CD4-positive, alpha-beta T cell (primary cell): ENCODE measurements at places on chromosomes 16 and 17.

- no peaks in the 10 kb centered on the region for H3K36me3 ChIP-seq
- H3K4me3 ChIP-seq = no peak overlapping the region
- H3K27ac ChIP-seq = no peak overlapping the region
- no peak for DNase-seq
Measured at GRCh38 chr17:66976781-66977201, 12.3 kb downstream of the CACNG4 start.

- no peaks in the 10 kb centered on the region for H3K27me3 ChIP-seq
- no peak overlapping the region for H3K4me3 ChIP-seq
- DNase-seq = no peak
- H3K27ac ChIP-seq = no peak overlapping the region
- no peaks in the 10 kb centered on the region for H3K4me1 ChIP-seq
Measured at GRCh38 chr17:32240750-32241149, 24.9 kb upstream of the RHBDL3 start.

DNA sequence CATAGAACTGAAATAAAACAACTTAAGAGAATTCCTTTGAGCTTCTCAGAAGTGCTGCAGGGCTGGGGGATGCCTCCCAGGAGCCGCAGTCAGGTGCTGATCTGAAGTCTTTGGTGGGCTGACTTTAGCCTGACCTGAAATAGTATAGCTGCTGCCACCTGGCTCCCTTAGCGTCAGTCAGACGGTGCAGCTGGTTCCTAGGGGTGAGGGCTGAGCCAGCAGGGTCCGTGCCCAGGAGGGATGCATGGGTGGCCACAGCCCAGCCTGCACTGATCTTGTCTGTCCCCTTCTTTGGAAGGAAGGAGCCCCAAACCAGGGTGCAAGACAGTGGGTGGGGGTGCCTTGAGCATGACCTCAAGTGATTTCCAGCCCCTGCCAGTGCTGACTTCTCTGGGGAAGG is 11.5 kb downstream of the MAPT start:
- H3K27me3 ChIP-seq = peaks cover 11% of the 10 kb centered on the region
- peaks cover 6% of the 10 kb centered on the region for H3K4me1 ChIP-seq
- H3K4me3 ChIP-seq = no peak overlapping the region
- DNase-seq = no peak

GRCh38 chr16:85550953-85551924 is 61.9 kb upstream of the GSE1 start:
- H3K4me1 ChIP-seq = peaks cover 11% of the 10 kb centered on the region
- no peak overlapping the region for H3K4me3 ChIP-seq
- H3K27ac ChIP-seq = no peak overlapping the region
- no peaks in the 10 kb centered on the region for H3K36me3 ChIP-seq
- no peak for DNase-seq

DNA sequence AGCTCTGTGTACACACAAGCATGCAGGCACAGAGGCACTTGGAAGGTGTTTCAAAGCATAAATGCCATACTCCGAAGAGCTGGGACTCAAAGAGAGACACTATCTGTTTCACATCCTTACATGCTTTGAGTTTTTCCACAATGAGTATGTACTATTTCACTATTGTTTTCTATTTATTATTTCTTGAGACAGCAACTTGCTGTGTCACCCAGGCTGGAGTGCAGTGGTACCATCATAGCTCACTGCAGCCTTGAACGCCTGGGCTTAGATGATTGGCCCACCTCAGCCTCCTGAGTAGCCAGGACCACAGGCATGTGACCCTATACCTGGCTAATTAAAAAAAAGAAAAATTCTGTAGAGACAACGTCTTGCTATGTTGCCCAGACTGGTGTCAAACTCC is 31.6 kb downstream of the CYB5D2 start:
- H3K27me3 ChIP-seq = no peaks in the 10 kb centered on the region
- H3K4me3 ChIP-seq = no peak overlapping the region
- H3K27ac ChIP-seq = peak overlapping the region; percentile 43
- H3K4me1 ChIP-seq = peaks cover 57% of the 10 kb centered on the region
- H3K36me3 ChIP-seq = peaks cover 68% of the 10 kb centered on the region

- no peak for DNase-seq
- no peaks in the 10 kb centered on the region for H3K36me3 ChIP-seq
- no peak overlapping the region for H3K27ac ChIP-seq
- no peaks in the 10 kb centered on the region for H3K4me1 ChIP-seq
- H3K27me3 ChIP-seq = no peaks in the 10 kb centered on the region
Measured at GRCh38 chr16:81946206-81946605, 65.1 kb downstream of the SDR42E1 start.

GRCh38 chr17:41664587-41665565 is 23.8 kb upstream of the EIF1 start:
- H3K4me1 ChIP-seq = peaks cover 42% of the 10 kb centered on the region
- peak overlapping the region; percentile 58 for H3K4me3 ChIP-seq
- no peaks in the 10 kb centered on the region for H3K36me3 ChIP-seq
- H3K27me3 ChIP-seq = no peaks in the 10 kb centered on the region
- no peak for DNase-seq
- peak overlapping the region; percentile 99 for H3K27ac ChIP-seq

DNA sequence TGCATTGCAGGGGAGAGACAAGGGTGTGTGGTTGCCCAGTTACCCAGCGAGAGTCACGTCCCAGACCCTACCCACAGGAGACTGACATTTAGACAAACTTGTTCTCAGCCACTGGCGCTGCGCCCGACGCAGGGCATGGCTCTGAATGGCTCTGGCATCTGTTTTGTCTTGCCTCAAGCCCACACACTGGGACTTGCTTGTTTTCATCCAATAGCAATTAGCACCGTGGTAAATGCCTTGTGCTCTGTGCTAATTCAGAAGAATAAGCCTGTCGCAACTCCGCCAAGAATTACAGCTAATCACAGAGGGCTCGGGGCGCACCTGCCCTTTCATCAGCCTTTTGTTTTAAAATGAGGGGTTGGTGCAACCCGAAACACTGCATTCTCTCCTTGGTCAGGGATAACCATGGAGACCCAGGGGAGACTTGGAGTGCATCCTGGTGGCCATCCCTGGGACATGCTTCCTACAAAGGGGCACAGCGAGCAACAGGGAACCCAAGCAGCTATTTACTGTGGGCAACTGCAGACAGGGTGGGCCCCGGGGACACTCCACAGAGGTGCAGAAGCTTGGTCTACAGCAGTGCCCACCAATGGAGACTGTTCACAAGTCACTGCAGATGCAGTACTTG is 220.6 kb upstream of the ZFHX3 start:
- no peak for DNase-seq
- no peaks in the 10 kb centered on the region for H3K4me1 ChIP-seq
- no peak overlapping the region for H3K4me3 ChIP-seq

DNA sequence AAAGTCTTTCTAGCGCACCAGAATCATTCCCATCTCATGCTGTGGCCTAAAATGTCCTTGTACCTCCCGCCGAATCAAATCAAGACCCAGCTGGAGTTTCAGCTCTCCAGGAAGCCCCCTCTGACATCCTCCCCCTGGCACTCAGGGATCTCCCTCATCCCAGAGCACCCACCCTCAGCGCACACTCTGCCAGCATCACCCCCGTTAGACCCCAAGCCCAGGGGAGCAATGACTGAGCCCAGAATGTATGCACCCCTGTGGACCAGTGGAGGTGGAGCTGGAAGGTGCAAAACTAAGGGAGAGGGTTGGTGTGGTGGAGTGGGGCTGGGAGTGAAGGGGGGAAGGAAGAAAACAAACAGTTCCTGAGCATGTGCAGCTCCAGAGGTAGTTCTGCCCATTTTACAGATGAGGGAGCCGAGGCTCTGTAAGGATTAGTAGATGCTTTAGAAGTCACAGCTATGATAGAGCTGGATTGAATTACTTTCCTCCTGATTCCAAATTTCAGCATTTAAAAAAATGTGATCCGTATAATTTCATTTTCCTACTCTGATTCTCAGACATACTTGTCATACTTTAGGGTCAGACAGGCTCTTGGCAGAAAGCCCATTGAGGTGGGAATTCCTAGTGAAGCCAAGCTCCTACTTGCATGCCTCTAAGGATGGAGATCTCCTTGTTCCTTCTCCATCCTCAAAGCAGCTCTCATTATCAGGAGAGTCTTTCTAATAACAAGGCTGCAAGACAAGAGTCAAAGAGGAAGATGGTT is 242.7 kb downstream of the KATNIP start:
- DNase-seq = no peak
- no peaks in the 10 kb centered on the region for H3K27me3 ChIP-seq
- H3K4me1 ChIP-seq = no peaks in the 10 kb centered on the region

- no peaks in the 10 kb centered on the region for H3K36me3 ChIP-seq
- no peak overlapping the region for H3K4me3 ChIP-seq
- H3K4me1 ChIP-seq = no peaks in the 10 kb centered on the region
- no peak for DNase-seq
- no peak overlapping the region for H3K27ac ChIP-seq
Measured at GRCh38 chr16:75038036-75038858, 39.4 kb downstream of the ZNRF1 start.

DNA sequence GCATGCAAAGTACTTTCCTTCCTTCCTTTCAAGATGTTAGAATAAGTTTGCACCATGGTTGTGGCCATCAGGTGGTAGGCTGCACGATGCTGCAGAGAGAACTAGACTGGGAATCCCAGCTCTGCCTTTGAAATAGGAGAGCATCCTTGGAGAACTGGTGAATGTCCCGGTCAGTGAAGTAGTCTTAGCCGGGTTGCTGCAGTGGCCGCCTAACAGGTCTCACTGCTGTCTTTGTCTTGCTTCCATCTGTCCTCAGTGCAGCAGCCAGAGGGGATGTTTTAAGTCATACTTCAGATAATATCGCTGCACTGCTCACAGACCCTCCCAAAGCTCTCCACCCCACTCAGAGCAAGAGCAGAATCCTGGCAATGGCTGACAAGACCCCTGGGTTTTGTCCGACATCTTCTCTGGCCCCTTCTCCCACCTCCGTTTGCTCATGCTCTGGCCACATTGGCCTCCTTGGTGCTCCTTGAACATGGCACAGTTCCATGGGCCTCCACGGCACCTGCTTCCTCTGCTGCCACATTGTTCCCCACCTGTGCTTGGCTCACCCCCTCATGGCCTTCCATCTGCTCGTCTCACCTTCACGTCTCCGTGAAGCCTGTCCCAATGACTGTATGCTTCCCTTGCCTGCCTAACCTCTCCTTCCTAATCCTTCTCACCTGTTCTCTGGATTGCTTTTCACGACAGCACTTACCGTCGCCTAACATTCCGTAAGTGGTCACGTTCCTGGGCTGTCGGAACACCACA is 439.8 kb downstream of the UTP18 start:
- H3K27me3 ChIP-seq = no peaks in the 10 kb centered on the region
- no peak overlapping the region for H3K27ac ChIP-seq
- no peak for DNase-seq
- no peaks in the 10 kb centered on the region for H3K4me1 ChIP-seq
- H3K4me3 ChIP-seq = no peak overlapping the region

GRCh38 chr16:79316004-79316458 is 284.5 kb downstream of the MAF start:
- no peak overlapping the region for H3K4me3 ChIP-seq
- DNase-seq = no peak
- no peaks in the 10 kb centered on the region for H3K27me3 ChIP-seq
- peaks cover 11% of the 10 kb centered on the region for H3K4me1 ChIP-seq
- no peak overlapping the region for H3K27ac ChIP-seq

DNA sequence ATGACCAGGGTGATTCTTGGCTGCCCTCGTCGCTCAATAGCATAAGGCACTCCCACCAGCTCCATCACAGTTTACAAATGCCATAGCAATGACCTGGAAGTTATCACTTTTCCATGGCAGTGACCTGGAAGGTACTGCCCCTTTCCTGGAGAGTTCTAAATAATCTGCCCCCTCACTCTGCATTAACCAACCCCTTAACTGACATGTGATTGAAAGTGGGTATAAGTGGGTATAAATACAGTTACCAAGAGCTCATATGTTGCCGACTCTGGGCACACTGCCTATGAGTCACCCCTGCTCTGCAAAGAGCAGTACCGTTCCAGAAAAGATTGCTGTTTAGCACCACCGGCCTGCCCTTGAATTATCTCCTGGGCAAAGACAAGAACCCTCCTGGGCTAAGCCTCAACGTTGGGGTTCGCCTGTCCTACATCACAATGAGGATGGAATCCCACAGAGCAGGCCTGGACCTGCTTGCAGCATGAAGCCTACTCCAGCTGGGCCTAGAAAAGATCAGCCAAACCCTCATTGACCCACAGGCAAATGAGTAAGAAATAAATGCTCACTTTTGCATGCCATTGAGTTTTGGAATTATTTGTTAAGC is 95.2 kb upstream of the SEC14L1 start:
- H3K27me3 ChIP-seq = no peaks in the 10 kb centered on the region
- H3K4me1 ChIP-seq = no peaks in the 10 kb centered on the region
- H3K36me3 ChIP-seq = no peaks in the 10 kb centered on the region

- H3K27me3 ChIP-seq = no peaks in the 10 kb centered on the region
- no peak overlapping the region for H3K27ac ChIP-seq
- H3K4me3 ChIP-seq = no peak overlapping the region
- H3K36me3 ChIP-seq = peaks cover 6% of the 10 kb centered on the region
- H3K4me1 ChIP-seq = peaks cover 20% of the 10 kb centered on the region
- no peak for DNase-seq
Measured at GRCh38 chr16:81637336-81638235, 141.5 kb upstream of the PLCG2 start.

DNA sequence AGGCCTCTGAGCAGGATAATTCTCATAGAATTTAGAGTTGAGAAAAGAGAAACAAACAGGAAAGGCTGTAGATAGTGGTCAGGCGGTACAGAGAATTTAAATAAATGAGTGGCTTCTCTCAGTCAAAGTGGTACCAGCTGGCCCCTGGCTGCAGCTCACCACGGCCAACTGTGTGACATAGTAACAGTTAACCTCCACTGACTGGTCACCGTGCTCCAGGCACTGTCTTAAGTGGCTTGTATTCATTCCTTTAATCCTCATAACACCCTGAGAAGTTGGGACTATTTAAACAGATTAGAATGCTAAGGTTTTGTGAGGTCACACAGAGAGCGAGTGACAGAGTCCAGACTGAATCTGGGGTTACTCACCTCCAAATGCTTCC is 108.9 kb downstream of the GNAO1 start:
- H3K36me3 ChIP-seq = no peaks in the 10 kb centered on the region
- H3K27me3 ChIP-seq = no peaks in the 10 kb centered on the region
- no peak for DNase-seq
- H3K4me3 ChIP-seq = no peak overlapping the region

- no peak overlapping the region for H3K27ac ChIP-seq
- no peak for DNase-seq
Measured at GRCh38 chr17:77827511-77827910, 131.0 kb upstream of the TNRC6C start.

DNA sequence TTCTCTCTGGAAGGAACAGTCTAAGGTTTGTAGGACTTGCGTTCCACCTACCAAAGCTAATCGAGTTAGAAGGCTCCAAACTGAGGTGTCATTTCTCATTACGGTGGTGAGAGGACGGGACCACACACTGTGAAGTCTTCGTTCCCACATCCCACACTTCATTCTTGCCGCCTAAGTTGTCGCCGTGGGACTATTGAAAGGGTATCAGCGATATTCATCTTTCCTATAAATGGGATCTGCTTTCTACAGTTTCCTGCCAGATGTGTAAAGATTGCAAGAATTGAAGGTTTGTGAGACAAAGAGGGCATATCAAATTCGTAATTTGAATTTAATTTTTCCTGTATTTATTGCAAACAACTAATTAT is 608 bp upstream of the TRIM37 start:
- peaks cover 13% of the 10 kb centered on the region for H3K4me1 ChIP-seq
- no peak for DNase-seq
- H3K36me3 ChIP-seq = peaks cover 3% of the 10 kb centered on the region
- peak overlapping the region; percentile 91 for H3K27ac ChIP-seq
- H3K4me3 ChIP-seq = peak overlapping the region; percentile 95
